ENCODE measurements at places on chromosomes 2 and 18.

DNA sequence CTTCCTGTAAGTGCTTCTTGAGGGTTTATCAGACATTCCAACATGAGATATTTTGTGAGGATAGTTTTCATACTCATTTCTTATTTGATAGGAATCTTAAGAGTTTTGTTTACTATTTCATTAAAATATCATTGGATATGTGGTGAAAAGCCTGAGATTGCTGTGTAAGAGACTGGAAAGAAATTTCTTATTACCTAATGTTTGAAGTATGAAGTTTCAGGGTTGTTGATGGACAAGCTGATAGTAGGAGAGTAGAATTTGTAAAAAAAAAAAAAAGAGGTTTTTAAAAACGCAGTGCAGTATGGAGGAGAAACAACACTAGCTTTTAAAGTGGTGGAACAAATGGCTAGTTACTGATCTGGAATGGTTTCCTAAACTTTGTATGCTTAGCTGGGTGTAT, 7.7 kb downstream of the EPB41L5 start:
- no peak for DNase-seq

- no peak for DNase-seq
Measured at GRCh38 chr2:123692121-123692520, 333.0 kb upstream of the CNTNAP5 start.

DNA sequence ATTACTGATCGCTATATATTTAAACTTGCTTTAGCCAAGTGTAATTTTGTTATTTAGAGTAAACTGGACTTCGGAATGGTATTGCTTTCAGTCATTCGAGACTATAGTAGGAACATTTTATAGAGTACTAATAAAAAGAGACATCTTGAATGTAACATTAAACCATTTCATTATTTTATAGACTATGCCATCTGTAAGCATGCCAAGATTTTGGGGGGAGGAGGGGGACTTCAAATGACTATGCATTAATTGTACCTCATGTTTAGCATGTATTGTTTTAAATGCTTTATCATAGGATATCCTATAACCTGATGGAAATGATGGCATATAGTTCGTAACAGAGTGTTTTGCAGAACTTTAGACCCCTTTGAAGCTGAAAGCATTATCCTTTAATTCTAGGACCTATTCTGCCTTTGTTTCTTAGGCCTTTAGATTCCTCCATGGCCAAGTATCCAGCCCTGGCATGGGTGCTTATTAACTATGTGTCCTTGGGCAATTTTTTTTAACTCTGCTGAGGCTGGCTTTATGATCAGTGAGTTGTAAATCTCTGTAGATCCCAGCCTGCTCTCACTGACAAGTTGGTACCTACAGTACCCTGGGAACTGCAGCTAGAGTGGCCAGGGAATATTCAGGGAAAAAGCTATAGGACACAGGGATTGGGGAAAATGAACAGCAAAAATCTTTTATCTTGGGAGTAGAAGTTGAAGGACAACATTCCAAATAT, 93.4 kb downstream of the PARD3B start:
- DNase-seq, result no peak

GRCh38 chr18:22170421-22171257, 1.2 kb downstream of the GATA6 start:
- peak; percentile 68 for DNase-seq

DNA sequence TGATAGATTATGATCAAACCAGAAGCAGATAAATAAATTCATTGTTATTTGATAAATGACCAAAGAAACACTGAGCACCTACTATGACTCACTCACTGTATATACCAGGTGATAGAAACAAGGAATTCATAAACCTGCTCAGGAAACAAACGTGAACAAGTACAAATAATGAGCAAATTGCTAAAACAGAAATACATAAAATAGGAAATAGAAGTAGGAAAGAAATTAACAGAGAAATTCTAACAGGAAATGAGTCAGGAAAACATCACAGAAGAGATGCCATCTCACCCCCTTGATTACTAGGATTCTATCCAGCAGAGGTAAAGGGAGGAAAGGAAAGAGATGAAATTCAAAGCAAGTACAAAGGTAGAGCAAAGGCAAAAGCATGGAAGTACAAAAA, 31.3 kb downstream of the EXOC6B start:
- DNase-seq, result no peak

- DNase-seq, result no peak
Measured at GRCh38 chr18:60975420-60975819, 357.8 kb upstream of the CDH20 start.

GRCh38 chr2:42849311-42849710, 56.9 kb upstream of the HAAO start:
- no peak for DNase-seq

DNA sequence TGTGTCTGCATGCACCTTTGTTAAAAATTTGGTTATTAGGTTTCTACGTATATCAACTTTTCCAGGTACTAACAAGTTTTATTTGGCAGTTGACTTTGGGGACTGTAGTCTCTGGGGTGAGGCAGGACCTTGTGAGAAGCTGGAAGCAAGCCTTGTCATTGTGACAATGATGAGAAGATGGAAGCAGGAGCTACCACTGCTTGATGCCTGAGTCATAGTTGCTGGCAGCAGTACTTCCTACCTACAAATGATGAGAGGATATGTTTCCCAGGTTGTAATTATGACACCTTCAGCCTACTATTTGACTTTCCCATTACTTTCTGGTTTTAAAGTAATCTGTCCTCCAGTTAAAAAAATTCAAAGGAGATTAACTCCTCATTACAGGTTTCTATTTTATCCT, 516.3 kb downstream of the NRXN1 start:
- no peak for DNase-seq

DNA sequence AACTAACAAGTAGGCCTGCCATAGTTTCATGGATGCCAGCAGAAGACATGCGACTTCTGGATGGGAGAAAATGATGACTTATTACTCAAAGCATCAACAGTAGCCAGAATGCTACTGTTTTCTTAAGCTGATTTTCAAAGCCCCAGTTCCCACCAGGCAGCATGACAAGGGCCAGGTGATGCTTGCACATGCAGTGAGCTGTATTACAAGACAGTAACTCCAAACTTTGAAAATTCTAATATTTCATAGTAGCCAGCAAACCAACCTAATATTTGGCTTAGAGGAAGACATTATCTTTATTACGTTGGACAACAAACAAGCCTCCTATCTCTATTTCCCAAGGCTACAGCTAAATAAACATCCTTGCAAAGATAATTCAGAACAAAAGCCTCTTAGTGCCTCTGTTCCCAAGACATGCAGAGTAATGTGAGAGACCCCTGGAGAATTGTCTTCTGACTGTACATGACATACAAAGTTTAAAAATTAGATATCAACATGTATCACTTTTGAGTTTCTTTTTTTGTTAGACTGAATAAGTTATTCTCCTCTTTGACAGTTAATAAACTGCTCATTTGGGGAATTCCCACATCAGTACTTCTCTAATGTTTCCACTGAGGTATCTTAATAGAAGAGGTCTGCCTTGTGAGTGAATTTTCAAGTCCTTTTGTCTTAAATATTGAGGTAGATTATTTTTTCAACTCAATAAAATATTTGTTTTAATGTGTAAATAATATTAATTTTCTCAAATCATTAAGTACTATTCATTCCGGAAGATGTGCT, 367.6 kb upstream of the CWC22 start:
- DNase-seq, result no peak

DNA sequence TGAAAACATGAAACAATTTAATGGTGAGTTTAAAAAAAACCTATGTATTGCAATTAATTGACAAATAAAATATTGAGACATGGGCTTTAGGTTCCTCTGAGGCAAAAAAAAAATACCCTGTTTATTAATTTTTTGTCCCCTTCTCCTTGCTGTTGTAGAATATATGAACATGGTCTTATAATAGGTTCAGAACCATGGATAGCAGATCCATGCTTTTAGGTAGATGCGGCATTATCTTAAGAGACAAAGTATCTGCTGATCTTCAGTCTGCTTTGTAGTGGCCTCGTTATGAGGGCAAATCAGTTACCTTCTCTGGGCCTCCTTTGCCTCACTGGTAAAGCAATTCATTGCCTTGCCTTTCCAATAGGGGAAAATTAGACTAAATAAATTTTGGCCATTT, 850.7 kb downstream of the NRXN1 start:
- DNase-seq, result no peak

DNA sequence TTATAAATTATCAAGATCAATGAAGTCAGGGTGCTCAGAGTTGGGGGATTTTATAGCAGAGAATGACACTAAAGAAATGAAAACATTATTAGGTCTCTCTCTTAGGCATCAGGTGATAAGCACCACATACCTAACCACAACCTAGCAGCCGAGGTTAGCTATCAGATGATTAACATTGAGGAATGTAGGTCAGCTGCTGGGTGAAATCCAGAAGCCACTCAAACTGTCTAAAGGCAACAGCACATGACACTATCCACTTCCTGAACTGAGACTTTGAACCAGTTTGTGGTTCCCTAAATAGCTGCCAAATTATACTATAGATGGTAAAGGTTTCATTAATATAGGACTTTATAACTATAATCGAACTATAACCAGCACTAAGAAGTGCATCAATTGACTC, 4.7 kb downstream of the EPG5 start:
- no peak for DNase-seq
